ENCODE measurements at places on chromosomes 3 and 15.
A peak's percentile ranks its signal among the peaks of the same experiment; 100 is the strongest.

DNA sequence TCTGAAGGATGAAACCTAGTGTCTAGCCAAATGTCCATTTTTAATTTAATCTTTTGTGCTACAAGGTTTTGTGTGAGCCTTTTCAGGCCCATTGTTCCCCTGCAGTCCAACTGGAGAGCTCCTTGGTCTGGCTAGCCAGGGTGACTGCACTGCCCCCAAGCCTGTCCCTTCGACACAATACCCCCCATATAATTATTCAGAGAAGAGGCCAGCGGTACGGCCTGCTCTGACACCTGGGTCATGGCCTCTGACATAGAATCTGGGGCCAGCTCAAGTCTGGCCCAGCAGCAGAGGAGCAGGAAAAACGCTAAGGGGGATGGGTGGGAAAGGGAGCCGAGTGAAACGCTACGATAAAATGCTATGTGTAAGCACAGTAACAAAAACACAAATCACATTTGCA lies 64.2 kb upstream of the PYGO1 start:
- DNase-seq: no peak

DNA sequence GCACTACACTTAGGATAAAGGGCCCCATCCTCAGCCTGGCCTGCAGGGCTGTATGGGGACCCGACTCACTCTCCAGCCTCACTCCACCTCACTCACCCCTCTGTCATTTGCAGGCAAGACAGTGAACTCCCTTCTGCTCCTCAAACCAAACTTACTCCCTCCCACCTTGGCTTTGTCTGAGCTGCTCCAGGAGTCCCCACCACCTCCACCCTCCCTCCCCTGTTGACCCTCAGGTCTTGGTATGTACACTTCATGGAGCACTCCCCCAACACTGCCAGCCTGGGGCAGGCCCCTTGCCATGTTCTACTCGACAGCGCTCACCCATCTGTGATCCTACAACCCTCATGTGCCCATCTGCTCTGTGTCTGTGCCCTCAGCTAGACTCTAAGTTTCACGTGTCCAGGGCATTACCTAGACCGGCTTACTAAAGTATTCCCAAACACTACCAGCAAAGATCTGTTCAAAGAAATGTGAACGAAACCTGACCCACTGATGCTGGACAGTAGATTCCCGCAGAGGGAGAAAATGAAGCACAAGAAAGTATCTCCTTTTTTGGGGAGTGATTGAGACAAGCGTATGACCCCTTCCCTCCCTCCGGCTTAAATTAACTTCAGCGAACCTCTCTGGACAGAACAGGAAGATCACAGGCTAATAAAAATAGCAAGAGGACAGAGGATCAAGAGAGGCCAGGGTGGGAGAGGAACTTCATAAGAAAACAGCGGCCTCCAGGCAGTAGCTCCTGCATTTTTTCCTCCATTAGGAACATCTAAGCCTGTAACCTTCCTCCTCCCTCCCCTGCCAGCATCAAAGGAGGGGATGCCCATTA lies 113.2 kb downstream of the RFTN1 start:
- DNase-seq: no peak

DNA sequence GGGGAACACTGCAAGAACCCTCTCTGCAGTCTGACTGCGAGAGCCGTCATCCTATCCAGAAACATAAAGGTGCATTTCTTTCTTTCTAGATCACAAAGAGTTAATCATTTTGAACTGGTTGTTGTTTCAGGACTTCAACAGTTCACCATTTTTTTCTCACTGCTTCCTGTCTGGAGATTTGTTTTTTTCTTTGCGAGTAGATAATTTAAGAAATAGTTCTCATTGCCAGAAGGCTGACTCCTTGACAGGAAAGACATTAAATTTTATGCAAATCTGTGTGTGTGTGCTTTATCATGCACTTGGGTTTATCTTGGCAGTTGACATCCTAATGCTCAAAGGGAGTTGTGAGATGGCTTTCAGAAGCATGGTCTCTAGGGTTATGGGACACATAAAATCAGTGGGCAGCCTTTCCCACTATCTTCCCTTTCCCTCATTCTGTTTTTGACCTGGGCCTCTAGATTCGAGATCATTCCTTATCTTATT lies 123.5 kb upstream of the TBL1XR1 start:
- DNase-seq: no peak

GRCh38 chr3:71865727-71866126 lies 80.8 kb upstream of the PROK2 start:
- no peak for DNase-seq

- DNase-seq: no peak
Observed at GRCh38 chr15:87724330-87724729, 532.2 kb downstream of the NTRK3 start.

- no peak for DNase-seq
Observed at GRCh38 chr15:48794697-48795134, 16.2 kb downstream of the CEP152 start.

GRCh38 chr3:52021489-52022268 lies 26.0 kb upstream of the RPL29 start:
- no peak for DNase-seq

GRCh38 chr3:187750006-187750512 lies 4.8 kb upstream of the BCL6 start:
- no peak for DNase-seq

- DNase-seq: no peak
Observed at GRCh38 chr15:61828008-61828407, 232.2 kb downstream of the VPS13C start.

- no peak for DNase-seq
Observed at GRCh38 chr3:174907027-174907426, 47.9 kb downstream of the NAALADL2 start.

DNA sequence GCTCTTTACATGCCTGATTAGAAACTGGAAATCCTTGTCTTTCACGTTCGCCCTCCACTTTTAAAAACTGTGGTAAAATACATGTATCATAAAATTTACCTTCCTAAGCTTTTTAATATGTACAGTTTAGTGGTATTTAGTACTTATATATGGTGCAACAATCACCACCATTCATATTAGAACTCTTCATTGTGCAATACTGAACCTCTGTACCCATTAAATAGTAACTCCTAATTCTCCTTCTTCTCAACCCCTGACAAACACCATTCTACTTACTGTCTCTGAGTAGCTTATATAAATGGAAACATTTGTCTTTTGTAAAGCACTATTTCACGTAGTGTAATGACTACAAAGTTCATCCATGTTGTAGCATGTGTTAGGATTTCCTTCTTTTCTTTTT lies 28.2 kb downstream of the GRM2 start:
- DNase-seq: no peak

GRCh38 chr15:84740691-84741090 lies 7.7 kb upstream of the ZNF592 start:
- no peak for DNase-seq

GRCh38 chr15:77118882-77119321 lies 48.0 kb upstream of the TSPAN3 start:
- peak; percentile 31 for DNase-seq

DNA sequence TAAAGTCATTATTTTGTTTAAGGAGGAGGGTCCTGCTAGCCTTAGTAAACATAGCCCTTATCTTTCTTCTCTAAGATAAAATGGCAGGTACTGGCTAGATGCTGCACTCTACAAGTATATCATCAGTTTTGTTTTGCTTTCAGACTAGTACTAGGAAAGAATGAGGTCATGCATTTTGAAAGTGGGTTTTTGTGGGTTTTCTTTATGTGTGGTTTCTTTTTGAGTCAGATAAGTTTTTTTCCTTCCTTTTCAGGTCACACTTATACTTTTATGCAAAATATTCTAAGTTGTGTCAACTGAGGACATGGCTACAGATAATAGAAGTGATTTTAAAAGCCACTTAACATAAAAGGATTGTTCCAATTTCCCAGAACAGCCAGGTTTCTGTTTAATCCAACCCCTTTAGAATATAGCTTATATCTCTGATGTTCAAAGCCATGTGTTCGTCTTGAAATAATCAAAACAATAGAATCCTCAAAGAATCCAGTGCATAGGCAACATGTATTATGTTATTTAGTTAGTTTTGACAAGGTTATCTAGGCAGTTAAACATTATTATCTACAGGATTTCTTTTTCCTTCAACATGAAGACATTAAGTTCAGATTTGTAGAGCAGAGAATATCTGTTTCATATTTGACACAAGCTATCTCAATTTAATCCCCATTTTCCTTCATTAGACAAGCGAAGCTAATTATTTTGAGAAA lies 406.2 kb downstream of the RBMS3 start:
- DNase-seq: no peak

DNA sequence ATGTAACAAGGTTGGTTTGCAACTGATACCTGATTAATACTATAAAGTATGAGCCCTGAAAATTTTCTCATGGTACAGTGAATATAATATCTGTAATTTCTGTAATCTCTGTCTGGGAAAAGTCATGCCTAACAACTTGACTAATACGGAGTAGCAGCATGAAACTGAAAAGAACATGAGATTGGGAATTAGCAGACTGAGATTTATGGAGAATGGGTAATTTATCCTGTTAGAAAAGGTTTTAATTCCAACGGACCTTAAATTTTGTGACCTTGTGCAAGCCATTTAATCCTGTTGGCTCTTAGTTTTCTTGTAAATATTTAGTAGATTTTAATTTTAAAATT lies 90.2 kb upstream of the CMC1 start:
- no peak for DNase-seq

GRCh38 chr3:115098354-115099073 lies 48.6 kb downstream of the ZBTB20 start:
- DNase-seq: no peak

DNA sequence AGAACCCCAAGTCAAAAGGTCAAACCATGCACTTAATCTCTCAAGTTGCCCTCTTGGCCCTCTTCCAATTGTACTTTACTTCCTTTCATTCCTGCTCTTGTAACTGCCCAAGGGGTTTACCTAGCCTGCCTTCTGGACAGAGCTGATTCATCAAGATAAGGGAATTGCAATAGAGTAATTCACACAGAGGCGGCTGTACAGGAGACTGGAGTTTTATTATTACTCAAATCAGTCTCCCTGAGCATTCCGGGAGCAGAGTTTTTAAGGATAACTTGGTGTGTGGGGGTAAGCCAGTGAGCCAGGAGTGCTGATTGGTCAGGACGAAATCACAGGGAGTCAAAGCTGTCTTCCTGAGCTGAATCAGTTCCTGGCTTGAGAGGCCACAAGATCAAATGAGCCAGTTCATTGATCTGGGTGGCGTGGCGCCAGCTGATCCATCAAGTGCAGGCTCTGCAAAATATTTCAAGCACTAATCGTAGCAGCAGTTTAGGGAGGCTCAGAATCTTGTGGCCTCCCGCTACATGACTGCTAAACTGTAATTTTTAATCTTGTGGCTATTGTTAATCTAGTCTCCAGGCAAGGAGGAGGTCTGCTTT lies 590.0 kb downstream of the EPHA3 start:
- no peak for DNase-seq

GRCh38 chr3:138284957-138285477 lies 44.6 kb downstream of the NME9 start:
- DNase-seq: peak; percentile 17

GRCh38 chr15:28020644-28021043 lies 78.5 kb downstream of the OCA2 start:
- DNase-seq: no peak

DNA sequence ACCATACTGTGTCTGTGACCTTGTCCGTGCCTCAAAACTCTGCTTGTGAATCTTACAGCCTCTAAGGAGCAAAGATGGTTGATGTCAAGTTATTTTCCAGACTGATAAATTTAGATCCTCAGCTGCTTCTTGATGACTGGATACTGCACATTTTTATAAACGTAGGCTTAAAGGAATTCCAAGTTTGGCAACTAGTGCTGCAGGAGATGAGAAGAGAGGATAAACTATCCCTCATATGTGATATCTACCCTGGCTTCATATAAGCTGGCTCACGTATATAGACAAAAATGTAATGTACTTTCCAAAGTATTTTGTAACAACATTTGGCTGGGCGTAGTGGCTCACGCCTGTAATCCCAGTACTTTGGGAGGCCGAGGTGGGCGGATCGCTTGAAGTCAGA lies 89.6 kb downstream of the GMPS start:
- no peak for DNase-seq

DNA sequence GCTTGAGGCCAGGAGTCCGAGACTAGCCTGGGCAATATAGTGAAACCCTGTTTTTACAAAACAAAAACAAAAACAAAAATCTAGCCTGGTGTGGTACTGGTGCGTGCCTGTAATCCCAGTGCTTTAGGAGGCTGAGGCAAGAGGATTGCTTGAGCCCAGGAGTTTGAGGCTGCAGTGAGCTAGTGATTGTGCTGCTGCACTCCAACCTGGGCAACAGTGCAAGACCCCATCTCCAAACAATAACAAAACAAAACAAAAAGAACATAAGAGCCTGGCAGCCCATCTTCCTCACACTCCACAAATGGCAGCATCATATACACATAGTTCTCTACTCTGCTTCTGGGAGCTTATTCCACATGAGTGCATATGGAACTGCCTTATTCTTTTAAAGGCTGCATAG lies 2.2 kb upstream of the TRH start:
- no peak for DNase-seq

DNA sequence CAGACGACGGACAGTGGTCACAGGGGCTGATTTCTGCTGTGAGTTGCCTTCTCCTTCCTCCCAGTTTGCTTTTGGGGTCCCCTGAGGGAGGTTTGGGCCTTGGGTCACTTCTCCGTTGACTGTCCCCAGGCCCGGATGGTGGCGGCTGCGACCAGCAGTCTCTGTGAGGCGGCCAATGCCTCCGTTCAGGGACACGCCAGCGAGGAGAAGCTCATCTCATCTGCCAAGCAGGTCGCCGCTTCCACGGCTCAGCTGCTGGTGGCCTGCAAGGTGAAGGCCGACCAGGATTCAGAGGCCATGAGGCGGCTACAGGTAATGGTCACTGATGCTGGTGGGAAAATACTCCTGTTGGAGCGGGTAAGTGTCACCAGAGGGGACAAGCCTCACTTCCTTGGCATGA lies 206.8 kb upstream of the TPM1 start:
- no peak for DNase-seq

DNA sequence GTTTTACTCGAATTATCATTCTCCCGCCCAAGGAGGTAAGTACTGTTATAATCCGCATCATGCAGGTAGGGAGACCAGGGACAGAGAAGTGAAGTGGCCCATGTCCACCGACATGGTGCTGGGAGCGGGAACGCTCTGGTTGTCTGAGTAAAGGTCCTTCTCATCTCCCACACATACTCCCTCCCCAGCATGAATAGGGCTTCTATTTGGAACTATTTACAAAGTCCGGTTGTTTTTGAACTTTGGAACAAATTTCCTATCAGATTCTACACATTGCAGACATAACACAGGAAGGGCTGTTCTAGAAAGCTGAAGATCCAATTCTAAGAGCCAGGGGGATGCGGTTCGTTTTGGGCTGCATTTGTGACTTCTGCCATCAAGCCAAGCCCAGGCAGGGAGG lies 94.8 kb upstream of the TLE3 start:
- no peak for DNase-seq

DNA sequence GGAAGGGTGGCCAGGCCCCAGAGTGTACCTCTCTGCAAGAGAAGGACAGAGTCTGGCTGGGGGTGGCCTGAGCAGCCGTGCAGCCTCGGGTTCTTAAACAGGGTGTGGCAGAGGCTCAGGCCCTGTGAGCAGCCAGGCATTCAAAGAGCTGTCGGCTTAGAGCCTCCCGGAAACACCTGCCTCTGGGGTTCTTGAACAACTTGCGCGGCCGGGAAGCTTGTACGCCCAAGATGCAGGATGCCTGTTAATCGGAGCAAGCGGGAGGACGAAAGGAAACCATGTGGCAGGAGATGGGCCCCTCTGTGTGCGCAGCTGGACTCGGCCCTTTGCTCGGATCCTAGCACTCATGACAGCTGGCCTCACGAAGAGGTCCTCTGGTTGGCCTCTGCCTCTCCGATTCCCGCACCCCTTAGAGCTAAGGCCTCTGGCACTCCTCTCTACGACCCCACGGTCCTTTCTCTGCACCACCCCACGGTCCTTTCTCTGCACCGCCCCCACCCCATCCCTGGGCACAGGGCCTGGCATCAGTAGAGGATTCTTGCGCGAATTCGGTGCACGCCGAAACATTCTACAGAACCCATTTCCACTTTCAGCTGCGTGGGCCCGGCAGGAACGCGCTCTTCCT lies 23.9 kb upstream of the TXNRD3 start:
- DNase-seq: no peak
